GM12878 (cell line): ENCODE measurements at places on chromosomes 1 and 21. TPM values are rescaled to one million over a fixed set of nuclear protein-coding genes. Genes with fewer than 3 reads are reported as not detected.

DNA sequence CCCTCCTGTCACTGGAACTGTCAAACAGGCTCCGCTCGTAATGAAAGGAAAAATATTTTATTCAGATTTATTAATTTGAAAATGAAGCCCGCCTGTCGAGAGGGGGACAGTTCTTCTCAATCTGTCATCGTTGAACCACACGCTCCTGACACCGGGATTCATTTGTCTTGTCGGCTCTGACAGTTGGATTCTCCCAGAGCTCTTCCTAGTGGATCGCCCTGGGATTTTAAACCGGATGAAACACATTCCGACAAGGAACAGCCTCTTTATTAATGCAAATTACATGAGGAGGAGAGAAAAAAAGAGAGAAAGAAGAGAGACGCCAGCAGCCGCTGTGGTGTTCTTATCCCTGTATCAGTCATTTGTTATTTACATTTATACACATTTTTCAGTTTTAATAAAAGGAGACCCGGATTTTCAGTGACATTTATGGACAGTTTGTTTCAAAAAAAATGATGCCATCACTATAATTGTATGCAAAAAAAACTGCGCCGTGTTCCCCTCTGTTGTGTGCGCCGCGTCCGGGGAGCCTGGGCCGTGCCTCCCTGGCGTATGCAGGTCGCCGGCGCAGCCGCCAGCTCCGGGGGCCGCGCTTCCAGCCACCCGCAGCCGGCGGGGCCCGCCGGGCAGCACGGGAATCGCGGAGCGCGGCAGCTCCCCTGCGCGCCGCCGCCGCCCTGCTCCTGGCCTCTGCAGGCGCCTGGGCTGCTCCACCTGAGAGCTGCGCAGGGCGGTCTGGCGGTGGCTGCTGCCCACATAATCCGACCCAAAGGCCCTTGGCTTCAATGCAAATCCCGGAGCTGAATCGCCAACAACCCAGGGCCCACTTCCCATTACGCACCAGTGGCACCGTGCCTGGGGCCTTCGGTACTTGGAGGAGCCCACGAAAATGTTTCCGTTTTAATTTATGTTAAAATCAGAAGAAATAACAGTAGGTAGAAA is 237.9 kb upstream of the PBX1 start:
- no peaks in the 10 kb centered on the region for H3K36me3 ChIP-seq
- no peaks in the 10 kb centered on the region for H3K27me3 ChIP-seq
- H3K4me1 ChIP-seq = no peaks in the 10 kb centered on the region
- H3K27ac ChIP-seq = no peak overlapping the region

The TRIM45 gene
- polyA plus RNA-seq = 0.71 and 0.86 TPM in 2 replicates

The TBX19 gene
- polyA plus RNA-seq = 0.43 and 1.2 TPM in 2 replicates

DNA sequence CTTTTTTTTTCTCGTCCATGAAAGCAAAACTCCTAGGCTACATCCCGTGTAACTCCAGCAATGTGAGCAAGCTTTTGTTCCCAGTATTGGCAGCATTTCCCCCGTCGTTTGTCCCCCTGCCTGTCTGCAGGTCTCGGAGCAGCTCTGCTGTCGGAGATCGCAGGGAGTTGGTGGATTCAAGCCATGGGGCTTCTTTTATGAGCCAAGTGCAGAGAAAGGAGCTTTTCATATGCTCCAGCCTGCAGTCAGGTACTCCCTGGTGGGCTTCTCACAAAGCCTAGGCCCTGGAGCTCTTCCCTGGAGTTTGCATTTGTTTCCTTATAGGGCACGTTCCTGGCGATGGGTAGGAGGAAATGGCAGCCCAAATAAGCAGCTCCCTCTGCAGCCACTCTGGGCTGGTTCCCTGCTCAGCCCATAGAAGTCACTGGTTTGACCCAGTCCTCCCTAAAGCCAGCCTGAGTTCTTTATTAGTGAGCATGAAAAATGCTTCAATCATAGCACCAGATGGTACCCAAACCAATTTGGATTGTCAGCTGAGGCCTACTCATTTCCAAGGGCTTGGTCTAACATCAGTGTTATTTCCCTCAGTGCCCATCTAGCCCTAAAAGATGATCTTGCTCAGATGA is 78.3 kb downstream of the NUF2 start:
- H3K4me3 ChIP-seq = no peak overlapping the region
- H3K36me3 ChIP-seq = no peaks in the 10 kb centered on the region
- no peaks in the 10 kb centered on the region for H3K27me3 ChIP-seq

The CYP4A22 gene
- not detected in 2 replicates for polyA plus RNA-seq

DNA sequence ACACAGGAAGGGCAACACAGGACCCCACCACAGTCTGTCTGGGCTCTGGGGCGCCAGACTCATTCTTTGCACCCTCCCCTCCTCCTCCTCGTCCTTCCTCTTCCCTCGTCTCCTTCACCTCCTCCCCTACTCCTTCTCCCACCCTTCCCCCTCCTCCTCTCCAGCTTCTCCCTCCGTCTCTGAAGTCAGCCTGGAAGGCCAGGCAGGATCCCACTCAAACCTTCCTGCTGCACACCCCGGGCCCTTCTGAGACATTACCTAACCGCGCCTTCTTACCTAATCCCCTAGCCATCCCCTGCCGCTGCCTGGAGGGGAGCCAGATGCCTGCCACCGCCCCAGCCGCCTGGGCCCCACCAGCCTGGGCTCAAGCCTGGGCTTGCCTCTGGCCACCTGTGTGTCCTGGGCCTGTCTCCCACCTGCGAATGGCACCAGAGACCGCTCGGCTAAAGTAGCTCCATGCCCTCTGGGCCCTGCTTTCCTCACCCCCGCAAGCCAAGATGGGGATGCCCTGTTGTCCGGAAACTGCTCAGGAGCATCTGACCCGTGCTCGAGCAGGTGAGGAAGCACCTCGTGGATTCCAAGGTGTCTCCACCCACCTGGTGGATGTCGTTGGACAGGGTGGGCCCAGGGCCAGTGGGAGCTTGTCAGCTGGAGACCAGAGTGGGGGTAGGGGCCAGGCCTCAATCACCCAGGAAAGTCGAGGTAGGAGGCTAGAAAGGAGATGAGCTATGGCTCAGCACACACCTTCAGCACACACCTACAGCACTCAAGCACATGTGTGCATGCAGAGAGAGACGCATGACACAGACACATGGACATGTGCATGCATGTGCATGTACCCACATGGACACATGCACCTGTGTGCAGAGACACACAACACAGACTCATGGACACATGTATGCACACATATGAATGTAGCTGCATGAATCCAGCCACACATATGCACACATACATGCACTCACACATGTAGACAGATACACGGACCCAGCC is 31.9 kb downstream of the WNT9A start:
- H3K27me3 ChIP-seq = no peaks in the 10 kb centered on the region
- H3K4me3 ChIP-seq = no peak overlapping the region
- H3K27ac ChIP-seq = no peak overlapping the region
- no peaks in the 10 kb centered on the region for H3K4me1 ChIP-seq
- DNase-seq = no peak

- H3K4me1 ChIP-seq = peaks cover 82% of the 10 kb centered on the region
- H3K27ac ChIP-seq = peak overlapping the region; percentile 59
- H3K4me3 ChIP-seq = peak overlapping the region; percentile 31
- H3K27me3 ChIP-seq = no peaks in the 10 kb centered on the region
- H3K36me3 ChIP-seq = no peaks in the 10 kb centered on the region
Observed at GRCh38 chr21:42465008-42465802, 30.8 kb downstream of the RSPH1 start.

DNA sequence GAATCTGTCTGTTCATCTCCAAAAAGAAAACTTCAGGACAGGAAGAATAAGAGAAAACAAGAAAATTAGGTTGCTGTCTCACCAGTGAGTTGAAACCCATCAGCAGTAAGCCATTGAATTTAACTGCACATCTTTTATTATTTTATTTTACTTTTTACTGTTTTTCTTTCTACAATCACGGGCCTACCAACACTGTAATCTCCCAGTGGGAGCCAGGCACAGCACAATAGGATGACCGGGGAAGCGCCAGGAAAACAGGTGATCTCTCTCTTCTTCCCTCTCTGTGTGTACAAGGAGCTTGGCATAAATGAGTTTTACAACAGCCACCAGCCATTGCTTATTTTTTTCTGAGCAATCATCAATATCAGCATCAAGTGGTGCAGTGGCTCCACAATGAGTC is 113.1 kb upstream of the ESRRG start:
- no peaks in the 10 kb centered on the region for H3K36me3 ChIP-seq
- no peak for DNase-seq
- H3K27me3 ChIP-seq = no peaks in the 10 kb centered on the region

GRCh38 chr1:107141491-107142126 is 770 bp downstream of the NTNG1 start:
- no peak for DNase-seq
- no peaks in the 10 kb centered on the region for H3K36me3 ChIP-seq
- peaks cover 3% of the 10 kb centered on the region; the same call in 1 of the 2 replicates for H3K27me3 ChIP-seq
- no peak overlapping the region for H3K27ac ChIP-seq
- H3K4me3 ChIP-seq = peak overlapping the region; percentile 55

The MRPL39 gene
- 223 and 230 TPM in 2 replicates for polyA plus RNA-seq

DNA sequence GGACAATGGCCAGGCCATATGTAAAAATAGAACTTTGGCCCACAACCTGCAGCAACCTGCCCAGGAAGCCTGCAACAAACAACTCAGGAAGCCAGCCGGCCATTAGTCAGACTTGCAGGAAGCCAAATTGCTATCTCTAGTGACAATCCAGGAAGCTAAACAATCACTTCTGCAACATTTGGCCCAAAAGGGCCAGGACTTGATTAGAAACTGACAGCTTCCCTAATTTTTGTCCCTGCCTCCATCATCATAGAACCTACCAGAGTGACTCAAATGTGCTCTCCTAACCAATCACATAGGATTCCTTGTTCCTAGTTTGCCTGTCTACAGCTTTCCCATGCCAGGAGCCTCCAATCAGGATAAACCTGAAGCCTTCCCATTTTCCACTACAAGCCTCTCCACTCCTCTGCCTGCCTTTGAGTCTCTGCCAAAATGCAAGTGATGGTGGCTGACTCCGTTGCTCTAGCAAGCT is 639.3 kb downstream of the PTPRU start:
- no peak overlapping the region for H3K4me3 ChIP-seq
- no peaks in the 10 kb centered on the region for H3K4me1 ChIP-seq
- DNase-seq = no peak
- no peak overlapping the region for H3K27ac ChIP-seq
- H3K36me3 ChIP-seq = no peaks in the 10 kb centered on the region

DNA sequence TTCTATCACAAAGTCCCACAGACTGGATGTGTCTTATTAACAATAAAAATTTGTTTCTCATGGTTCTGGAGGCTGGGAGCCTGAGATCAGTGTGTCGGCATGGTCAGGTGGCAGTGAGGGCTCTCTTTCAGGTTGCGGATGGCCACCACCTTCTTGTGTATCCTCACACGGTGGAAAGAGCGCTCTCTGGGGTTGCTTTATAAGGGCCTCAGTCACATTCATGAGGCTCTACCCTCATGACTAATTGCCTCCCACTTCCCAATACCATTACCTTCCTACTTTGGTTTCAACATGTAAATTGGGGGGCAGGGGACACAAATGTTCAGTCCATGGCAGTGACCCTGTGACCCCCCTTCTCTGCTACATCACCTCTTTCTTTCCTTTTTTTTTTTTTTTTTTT is 20.7 kb upstream of the MX1 start:
- no peak overlapping the region for H3K4me3 ChIP-seq
- peaks cover 26% of the 10 kb centered on the region; the same call in 1 of the 2 replicates for H3K36me3 ChIP-seq
- H3K27ac ChIP-seq = no peak overlapping the region
- no peaks in the 10 kb centered on the region for H3K27me3 ChIP-seq

- no peak overlapping the region for H3K27ac ChIP-seq
- no peak overlapping the region for H3K4me3 ChIP-seq
- H3K36me3 ChIP-seq = no peaks in the 10 kb centered on the region
- no peak for DNase-seq
- H3K4me1 ChIP-seq = peaks cover 17% of the 10 kb centered on the region
- no peaks in the 10 kb centered on the region; the same call in 1 of the 2 replicates for H3K27me3 ChIP-seq
Observed at GRCh38 chr1:1074631-1075147, 583 bp upstream of the RNF223 start.

The GPR37L1 gene
- polyA plus RNA-seq = 0.03 TPM in 1 of 2 replicates, not detected in the other

The DMRTA2 gene
- not detected in 2 replicates for polyA plus RNA-seq

GRCh38 chr1:1173793-1174415 is at the start of gene TTLL10:
Gene TTLL10, plus strand, starts transcription at chr1:1173880. Its CDS starts 5,336 bp downstream, at chr1:1179216.
- no peaks in the 10 kb centered on the region for H3K36me3 ChIP-seq
- peaks cover 24% of the 10 kb centered on the region for H3K4me1 ChIP-seq
- H3K27ac ChIP-seq = no peak within 1 kb of the TSS
- H3K27me3 ChIP-seq = no peaks in the 10 kb centered on the region; the same call in 1 of the 2 replicates
- no peak for DNase-seq

DNA sequence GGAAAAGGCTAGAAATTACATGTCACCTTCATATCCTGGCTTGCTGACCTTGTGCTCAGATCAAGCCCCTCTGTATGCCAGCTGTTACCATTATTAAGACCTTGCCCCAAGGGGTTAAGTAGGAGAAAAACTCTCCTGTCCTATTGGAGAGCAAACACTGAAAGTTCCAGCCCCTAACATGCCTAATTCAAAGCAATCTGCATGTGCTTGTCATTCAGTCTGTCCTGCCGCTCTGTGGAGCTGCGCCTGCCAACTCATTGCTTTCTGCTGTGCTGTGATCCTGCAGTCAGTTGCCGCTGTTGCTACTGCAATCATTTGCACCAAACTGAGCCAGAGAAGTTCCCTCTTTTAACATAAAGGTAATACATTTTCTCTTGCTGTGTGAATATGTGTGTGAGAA is 113.4 kb downstream of the DISP1 start:
- H3K27ac ChIP-seq = no peak overlapping the region
- H3K4me3 ChIP-seq = no peak overlapping the region
- H3K36me3 ChIP-seq = no peaks in the 10 kb centered on the region
- no peak for DNase-seq
- H3K27me3 ChIP-seq = no peaks in the 10 kb centered on the region
- no peaks in the 10 kb centered on the region for H3K4me1 ChIP-seq

The RGS1 gene
- polyA plus RNA-seq = 20.7 and 22.7 TPM in 2 replicates

The KLHDC8A gene
- not detected in 2 replicates for polyA plus RNA-seq
